ENCODE measurements at places on chromosomes 2 and 18. TPM values are rescaled to one million over a fixed set of nuclear protein-coding genes. Genes with fewer than 3 reads are reported as not detected.

Gene SCG2
- 3.8 TPM for total RNA-seq

Gene CAPN13
- total RNA-seq = 9.8 TPM

Gene MDH1B
- 2.5 TPM for total RNA-seq

Gene TCF23
- 0.08 TPM for total RNA-seq

Gene INPP1
- total RNA-seq = 21.0 TPM

Gene GDF7
- 0.37 TPM for total RNA-seq

Gene SNORC
- 2.2 TPM for total RNA-seq

Gene REG1B
- not detected for total RNA-seq

Gene KLHL30
- 0.96 TPM for total RNA-seq

Gene FHOD3
- 1.0 TPM for total RNA-seq

Gene ASNSD1
- total RNA-seq = 34.1 TPM

Gene STPG4
- 0.67 TPM for total RNA-seq

Gene PIEZO2
- 77.7 TPM for total RNA-seq

- no peak overlapping the region for H3K27ac ChIP-seq
- H3K36me3 ChIP-seq = no peaks in the 10 kb centered on the region
- H3K4me3 ChIP-seq = no peak overlapping the region
- H3K27me3 ChIP-seq = no peaks in the 10 kb centered on the region
Measured at GRCh38 chr18:24930971-24931370, 421.0 kb downstream of the ZNF521 start.

DNA sequence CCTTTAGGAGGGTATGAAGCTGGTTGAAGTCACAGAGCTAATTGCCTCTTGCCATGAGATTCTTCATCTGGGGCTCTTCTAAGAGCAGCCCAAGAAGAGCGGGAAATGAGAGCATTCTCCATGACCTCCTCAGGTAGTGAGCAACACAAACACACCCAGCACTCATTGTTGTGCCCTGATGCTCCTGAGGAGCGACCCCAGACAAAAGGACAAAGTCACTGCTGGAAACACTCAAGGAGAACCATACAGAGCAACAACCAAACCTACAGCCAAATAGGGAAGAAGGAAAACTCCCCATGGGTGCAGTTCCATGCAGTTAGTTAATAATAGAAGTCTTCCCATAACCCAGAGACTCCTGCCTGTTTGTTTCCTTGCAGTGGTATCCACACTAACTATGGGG is 426.0 kb upstream of the CRIM1 start:
- no peak overlapping the region for H3K4me3 ChIP-seq
- H3K27me3 ChIP-seq = no peaks in the 10 kb centered on the region
- no peak for DNase-seq
- no peaks in the 10 kb centered on the region for H3K36me3 ChIP-seq
- no peaks in the 10 kb centered on the region for H3K4me1 ChIP-seq

- H3K27me3 ChIP-seq = no peaks in the 10 kb centered on the region
- H3K27ac ChIP-seq = no peak overlapping the region
- no peaks in the 10 kb centered on the region for H3K36me3 ChIP-seq
- peaks cover 13% of the 10 kb centered on the region for H3K4me1 ChIP-seq
Measured at GRCh38 chr2:128309280-128310093, 9.2 kb downstream of the HS6ST1 start.

DNA sequence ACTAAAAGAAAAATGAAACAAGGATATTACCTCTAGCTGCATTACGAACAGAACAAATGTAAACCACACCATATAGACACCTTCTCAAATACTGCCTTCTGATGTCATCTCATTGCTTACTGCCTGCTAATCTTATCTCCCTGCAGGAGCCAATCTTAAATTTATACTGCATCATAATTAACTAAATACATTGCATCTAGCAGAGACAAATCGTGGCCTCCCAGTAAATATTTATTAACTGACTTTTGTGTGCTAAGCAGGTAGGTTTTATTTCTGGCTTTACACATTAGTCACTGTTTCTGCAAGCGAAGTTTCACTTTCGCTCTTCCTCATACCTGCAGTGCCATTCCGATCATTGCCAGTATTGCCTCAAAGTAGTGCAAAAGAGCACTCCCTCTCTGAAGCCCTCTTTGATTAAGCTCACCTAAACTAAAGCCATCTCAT is 67.5 kb downstream of the SPATS2L start:
- no peaks in the 10 kb centered on the region for H3K36me3 ChIP-seq
- H3K27ac ChIP-seq = peak overlapping the region; percentile 50
- H3K4me3 ChIP-seq = peak overlapping the region; percentile 26
- H3K4me1 ChIP-seq = peaks cover 53% of the 10 kb centered on the region

DNA sequence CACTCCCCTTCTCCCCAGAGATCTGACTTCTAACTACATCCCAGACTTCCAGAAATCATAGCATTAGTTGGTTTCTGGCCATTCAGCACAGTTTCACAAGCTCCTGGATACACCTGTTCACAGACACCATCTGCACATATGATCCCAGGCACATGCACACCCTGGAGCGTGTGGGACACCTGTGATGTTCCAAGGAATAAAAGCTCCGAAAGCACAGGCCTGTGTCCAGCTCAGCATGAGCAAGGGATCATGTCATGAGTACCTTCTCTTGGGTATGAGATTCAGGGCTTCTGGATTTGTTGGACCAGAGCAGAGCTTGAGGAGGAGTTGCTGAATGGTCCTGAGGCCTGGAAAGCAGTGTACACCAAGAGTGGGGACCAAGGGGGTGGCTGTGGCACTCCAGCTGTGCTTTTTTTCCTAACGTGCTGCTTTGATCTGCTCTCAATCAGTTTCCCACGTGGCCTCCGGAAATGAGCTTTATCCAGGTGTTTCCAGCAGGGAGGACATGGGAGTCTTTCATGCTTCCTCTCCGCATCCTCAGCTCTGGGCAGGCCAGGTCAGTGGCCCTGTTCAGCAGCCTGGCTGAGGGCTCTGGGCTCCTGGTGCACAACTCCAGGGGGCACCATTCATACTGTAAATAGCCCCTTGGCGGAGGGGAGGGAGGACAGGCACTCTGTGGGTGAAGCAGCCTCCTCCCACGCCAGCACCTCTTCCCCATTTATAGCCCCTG is 1.8 kb downstream of the DYSF start:
- no peak overlapping the region for H3K27ac ChIP-seq
- H3K4me3 ChIP-seq = peak overlapping the region; percentile 65
- H3K4me1 ChIP-seq = peaks cover 80% of the 10 kb centered on the region
- no peak for DNase-seq
- no peaks in the 10 kb centered on the region for H3K36me3 ChIP-seq
- peaks cover 28% of the 10 kb centered on the region for H3K27me3 ChIP-seq

DNA sequence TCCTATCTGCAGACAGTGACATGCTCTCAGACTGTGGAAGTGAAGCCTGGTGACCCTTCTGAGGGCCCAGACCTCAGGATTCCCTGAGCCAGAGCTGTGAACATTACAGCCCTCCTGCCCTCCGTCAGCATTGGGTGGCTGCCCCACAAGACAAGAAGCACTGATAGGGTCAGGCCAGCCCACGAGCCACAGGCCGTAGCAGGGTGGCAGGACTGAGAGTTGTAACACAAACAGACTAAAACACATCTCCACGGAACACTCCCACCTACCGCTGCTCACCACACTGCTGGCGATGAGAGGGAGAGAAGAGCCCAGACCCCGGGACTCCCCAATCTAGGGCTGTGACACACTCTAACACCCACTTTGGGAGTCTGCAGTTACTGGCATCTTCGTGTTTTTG is 264.8 kb upstream of the FSIP2 start:
- H3K27ac ChIP-seq = no peak overlapping the region
- no peak overlapping the region for H3K4me3 ChIP-seq
- H3K36me3 ChIP-seq = no peaks in the 10 kb centered on the region
- no peak for DNase-seq
- H3K27me3 ChIP-seq = no peaks in the 10 kb centered on the region

- DNase-seq = no peak
- no peaks in the 10 kb centered on the region for H3K27me3 ChIP-seq
Measured at GRCh38 chr2:117693154-117693553, 121.3 kb upstream of the DDX18 start.

GRCh38 chr2:11422901-11423435 is 43.0 kb downstream of the E2F6 start:
- no peak for DNase-seq
- H3K4me1 ChIP-seq = no peaks in the 10 kb centered on the region
- H3K36me3 ChIP-seq = no peaks in the 10 kb centered on the region

DNA sequence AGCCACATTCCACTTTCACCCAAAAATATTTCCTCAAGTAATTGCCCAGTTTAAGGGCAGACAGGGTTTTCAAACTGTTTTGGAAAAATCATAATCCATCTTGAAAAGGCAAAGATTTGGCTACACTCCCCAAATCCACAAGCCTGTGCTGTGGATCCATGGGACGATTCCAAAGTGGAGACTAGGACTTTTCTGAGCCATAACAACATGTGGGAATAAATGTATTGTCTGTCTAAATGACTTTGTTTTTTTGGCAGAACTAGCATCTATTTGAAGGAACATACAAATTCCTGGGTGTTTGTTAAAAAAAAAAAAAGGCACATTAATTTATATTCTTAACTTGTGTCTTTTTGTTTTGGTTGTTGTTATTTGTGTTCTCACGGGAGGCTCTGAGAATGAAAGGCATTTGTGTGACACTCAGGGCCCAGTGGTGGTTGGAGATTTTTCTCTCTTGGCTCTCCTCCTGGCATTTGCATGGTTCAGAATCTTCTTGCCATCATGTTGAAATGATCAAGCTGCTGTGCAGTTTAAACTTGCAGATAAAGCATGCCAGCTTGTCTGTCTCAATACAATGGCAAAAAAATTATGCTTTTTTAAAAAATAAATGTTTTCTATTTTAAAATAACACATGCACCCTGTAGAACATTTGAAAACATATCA is 277.4 kb downstream of the EN1 start:
- no peaks in the 10 kb centered on the region for H3K36me3 ChIP-seq
- H3K4me1 ChIP-seq = no peaks in the 10 kb centered on the region
- no peaks in the 10 kb centered on the region for H3K27me3 ChIP-seq

DNA sequence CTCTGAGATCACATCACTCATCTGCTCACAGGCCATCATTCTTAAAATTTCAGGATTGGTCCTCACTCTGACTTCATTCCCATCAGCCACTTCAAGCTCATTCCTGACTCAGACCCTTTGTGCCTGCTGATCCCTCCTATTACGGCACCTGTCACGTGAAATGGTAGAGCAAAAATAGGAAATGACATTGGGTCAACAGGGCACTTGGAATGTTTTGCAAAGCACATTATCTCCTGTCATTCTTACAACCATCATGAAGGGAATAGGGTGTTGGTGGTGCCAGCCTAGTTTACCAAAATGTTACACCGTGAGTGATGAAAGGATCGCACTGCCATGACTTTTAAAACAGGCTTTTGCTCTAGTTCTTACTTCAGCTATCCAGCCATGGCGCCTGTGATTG is 61.1 kb downstream of the EIF5B start:
- H3K27ac ChIP-seq = no peak overlapping the region
- no peak for DNase-seq
- no peaks in the 10 kb centered on the region for H3K27me3 ChIP-seq
- no peaks in the 10 kb centered on the region for H3K4me1 ChIP-seq

- H3K4me3 ChIP-seq = no peak overlapping the region
- H3K36me3 ChIP-seq = no peaks in the 10 kb centered on the region
- peak; percentile 69 for DNase-seq
Measured at GRCh38 chr18:61731178-61731577, 161.6 kb downstream of the RNF152 start.

GRCh38 chr2:136004965-136005364 is 19.5 kb upstream of the DARS1 start:
- no peaks in the 10 kb centered on the region for H3K27me3 ChIP-seq
- no peak overlapping the region for H3K27ac ChIP-seq
- no peak for DNase-seq
- peaks cover 40% of the 10 kb centered on the region for H3K4me1 ChIP-seq
- H3K4me3 ChIP-seq = no peak overlapping the region

DNA sequence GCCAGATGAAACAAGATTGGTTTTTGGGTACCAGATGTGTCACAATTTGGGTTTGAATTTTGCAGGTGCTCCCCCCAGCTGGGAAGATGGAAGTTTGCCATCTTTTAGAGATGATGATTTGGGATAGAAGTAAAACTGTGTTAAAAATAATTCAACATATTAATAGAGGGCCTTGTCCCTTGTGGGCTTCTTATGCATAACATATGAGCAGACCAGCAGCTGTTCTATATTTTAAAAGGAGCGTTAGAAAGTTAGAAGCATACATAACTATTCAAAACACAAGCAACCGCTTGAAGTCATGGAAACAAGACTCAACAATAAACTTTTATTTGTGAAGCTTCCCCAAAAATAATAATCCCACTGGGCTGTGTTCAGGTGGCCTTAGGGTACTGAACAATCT is 62.8 kb downstream of the EFEMP1 start:
- no peak for DNase-seq
- no peak overlapping the region for H3K4me3 ChIP-seq
- H3K4me1 ChIP-seq = peaks cover 15% of the 10 kb centered on the region
- H3K27me3 ChIP-seq = no peaks in the 10 kb centered on the region

DNA sequence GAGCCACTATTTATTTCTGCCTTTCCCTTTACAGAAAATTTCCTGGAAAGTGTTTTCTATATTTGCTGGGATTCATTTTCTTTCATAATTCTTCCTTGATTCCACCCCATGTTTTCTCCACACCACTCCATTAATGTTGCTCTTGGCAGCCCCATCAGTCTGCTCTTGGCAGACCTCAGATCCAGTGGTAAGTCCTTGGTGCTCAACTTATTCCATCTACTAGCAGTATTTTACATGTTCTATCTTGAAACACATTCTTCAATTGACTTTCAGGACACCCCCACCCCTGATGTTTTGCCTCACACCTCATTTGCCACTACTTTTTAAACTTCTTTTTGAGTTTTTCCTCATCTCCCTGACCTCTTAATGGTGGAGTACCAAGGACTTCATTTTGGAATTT is 65.0 kb downstream of the HNMT start:
- no peaks in the 10 kb centered on the region for H3K27me3 ChIP-seq
- no peak overlapping the region for H3K4me3 ChIP-seq
- DNase-seq = no peak
- no peaks in the 10 kb centered on the region for H3K36me3 ChIP-seq

- no peak for DNase-seq
- H3K36me3 ChIP-seq = no peaks in the 10 kb centered on the region
Measured at GRCh38 chr2:10101491-10101890, 21.0 kb upstream of the RRM2 start.

DNA sequence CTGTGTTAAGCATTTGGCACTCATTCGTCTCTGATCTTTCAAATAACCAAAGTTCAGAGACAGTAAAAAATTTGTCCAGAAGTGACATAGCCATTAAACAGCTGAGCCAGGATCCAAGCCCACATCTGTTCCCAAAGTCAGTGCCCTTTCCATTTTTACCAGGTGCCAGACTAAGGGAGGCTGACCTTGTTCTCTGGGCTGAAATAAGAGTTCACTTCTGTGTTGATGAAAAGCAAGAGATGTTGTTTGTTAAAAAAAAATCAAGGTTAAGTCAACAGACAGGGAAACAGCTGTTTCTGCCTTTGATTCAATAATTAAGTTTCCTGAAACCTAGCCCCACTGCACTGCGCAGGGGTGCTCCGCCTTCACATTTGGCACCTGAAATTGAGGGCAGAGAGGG is 117.1 kb downstream of the PRKRA start:
- H3K36me3 ChIP-seq = no peaks in the 10 kb centered on the region
- no peak overlapping the region for H3K27ac ChIP-seq
- no peak overlapping the region for H3K4me3 ChIP-seq
- H3K27me3 ChIP-seq = no peaks in the 10 kb centered on the region
- H3K4me1 ChIP-seq = peaks cover 11% of the 10 kb centered on the region

- H3K36me3 ChIP-seq = no peaks in the 10 kb centered on the region
- no peak for DNase-seq
- no peaks in the 10 kb centered on the region for H3K27me3 ChIP-seq
Measured at GRCh38 chr2:11582862-11583752, 49.3 kb downstream of the GREB1 start.

Data from left lung (tissue), 14 donors.